CD8-positive, alpha-beta memory T cell (primary cell): ENCODE measurements at places on chromosomes 12 and 14. TPM values are rescaled to one million over a fixed set of nuclear protein-coding genes. Genes with fewer than 3 reads are reported as not detected.

Gene SAMD15
- total RNA-seq: 1.0 TPM

Gene B4GALNT3
- total RNA-seq: 3.5 TPM

Gene PRKD1
- total RNA-seq: not detected

Gene CIT
- 17.6 TPM for total RNA-seq

- DNase-seq: no peak
Measured at GRCh38 chr14:35385042-35385839, 19.3 kb downstream of the NFKBIA start.

GRCh38 chr14:67746927-67747326, 45.2 kb downstream of the RDH12 start:
- no peak for DNase-seq

DNA sequence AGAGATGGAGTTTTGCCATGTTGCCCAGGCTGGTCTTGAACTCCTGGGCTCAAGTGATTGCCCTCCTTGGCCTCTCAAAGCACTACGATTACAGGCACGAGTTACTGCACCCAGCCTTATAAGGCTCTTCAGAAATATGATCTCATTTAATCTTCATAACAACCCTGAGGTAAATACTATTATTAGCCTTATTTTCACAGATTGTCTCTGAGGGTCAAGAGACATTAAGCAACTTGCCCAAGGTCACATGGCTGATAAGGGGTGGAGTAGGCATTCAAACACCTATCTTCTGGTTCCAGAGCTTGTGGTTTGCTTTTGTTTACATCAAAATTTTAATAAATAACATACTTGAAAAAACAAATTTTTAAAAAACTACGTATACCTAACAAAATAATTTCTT, 5.1 kb downstream of the PRKAG1 start:
- no peak for DNase-seq

- no peak for DNase-seq
Measured at GRCh38 chr14:63088865-63089264, 43.6 kb upstream of the KCNH5 start.

GRCh38 chr12:10612110-10612509, 1.3 kb downstream of the MAGOHB start:
- no peak for DNase-seq

- no peak for DNase-seq
Measured at GRCh38 chr14:55718551-55718950, 138.5 kb downstream of the KTN1 start.

DNA sequence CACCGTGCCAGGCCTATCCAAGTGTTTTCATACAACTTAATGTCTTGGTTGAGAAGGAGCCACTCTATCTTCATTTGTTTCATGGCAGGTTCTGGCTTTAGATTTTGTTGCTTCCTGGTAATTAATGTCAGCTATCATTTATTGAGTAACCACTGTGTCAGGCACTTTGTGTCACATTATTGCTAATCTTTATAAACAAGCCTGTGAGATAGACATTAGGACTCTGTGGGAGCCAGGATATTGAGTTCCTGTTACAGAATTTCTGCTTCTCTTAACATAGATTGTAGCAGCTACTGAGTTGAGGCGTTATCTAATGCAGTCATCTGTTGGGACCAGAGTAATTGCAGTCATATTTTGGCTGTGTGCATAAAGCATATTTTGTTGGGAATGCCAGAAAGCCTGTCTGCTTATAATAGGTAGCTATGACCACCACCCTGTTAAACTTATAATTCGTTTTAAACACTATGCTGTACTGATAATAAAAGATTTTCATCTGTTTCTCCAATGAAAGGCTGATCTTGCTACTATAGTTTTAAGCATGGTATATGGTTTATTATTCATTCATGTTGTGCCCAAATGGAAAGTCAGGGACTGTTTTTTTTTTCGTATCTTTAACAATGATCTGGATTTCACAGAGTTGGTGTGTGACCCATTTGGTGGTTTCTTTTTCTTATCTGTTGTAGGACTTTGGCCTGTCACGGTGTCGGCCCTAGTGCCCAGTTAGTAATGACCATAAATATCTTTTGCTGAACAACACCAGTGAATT, 432.6 kb downstream of the PCNX1 start:
- DNase-seq: no peak

- no peak for DNase-seq
Measured at GRCh38 chr12:14357486-14357885, 8.0 kb upstream of the ATF7IP start.

- no peak for DNase-seq
Measured at GRCh38 chr14:55128386-55129085, 516 bp upstream of the LGALS3 start.
